HT1080 (cell line): ENCODE measurements at places on chromosomes 7 and 10.
A peak's percentile ranks its signal among the peaks of the same experiment; 100 is the strongest.

- DNase-seq: peak; percentile 76
These were observed 125.9 kb upstream of the HPS1 start for GRCh38 chr10:98572594-98572993.

DNA sequence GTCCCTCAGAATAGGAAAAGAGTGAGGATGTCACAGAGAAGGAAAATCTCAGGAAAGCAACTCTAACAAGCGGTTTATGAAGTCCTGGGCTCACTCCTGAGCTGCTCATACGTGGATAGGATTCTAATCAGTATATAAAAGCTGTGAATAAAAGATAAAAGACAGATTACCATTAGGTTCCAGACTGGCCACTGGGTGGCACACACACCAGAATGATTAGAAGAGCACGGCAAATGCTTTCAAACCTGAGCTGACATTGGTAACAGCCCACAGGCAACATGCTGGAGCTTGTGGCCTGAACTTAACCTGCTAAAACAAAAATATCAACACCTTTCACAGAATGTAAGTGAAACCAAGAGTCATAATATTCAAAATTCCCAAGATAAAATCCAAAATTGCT is 370.8 kb downstream of the GRID1 start:
- peak; percentile 29 for DNase-seq

- no peak for DNase-seq
These were observed 903.5 kb downstream of the DNAJB9 start for GRCh38 chr7:109473172-109473571.

DNA sequence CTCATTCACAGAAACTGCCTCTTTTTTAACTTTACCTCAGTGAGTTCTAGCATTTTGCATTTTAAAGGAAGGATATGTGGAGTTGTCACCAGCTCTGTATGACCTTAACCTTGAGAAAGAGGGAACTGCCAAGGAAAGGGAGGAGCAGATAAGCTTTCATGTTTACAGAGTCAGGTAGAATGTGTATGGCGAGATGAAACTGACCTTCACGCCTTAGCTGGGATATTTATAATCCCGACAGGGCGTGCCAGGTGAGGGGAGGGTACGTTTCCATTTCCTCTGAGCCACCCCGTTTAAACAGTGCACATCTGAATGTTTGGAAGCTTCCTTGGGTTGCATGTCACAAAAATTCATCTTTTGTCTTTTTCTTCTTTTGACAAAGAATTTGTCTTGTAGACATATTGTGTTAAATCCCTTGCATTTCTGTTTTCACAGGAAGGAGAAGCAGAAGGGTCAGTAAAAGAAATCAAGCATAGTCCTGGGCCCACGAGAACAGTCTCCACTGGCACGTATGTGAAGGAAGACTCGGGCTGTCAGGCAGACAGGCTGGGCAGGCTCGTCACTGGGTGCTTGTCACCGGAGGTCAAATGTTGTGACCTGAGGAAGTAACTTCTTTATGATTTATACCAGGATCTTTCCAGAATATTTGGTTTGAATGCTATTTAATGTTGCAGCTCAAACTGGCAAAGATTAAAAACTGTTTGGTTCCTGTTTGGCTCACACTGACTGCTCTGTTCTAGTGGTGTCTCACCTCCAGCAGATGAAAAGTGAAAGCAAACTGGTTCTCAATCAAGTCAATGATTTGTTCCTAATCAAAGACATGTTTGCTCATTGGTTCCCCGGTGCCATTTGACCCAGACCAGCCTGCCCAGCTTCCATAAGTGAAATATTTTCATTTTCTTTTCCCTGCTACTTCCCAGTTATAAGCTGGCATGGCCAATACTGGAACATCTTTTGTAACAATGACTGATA is 16.2 kb downstream of the OPTN start:
- no peak for DNase-seq

- no peak for DNase-seq
These were observed 63.6 kb upstream of the FZD8 start for GRCh38 chr10:35705671-35706070.

DNA sequence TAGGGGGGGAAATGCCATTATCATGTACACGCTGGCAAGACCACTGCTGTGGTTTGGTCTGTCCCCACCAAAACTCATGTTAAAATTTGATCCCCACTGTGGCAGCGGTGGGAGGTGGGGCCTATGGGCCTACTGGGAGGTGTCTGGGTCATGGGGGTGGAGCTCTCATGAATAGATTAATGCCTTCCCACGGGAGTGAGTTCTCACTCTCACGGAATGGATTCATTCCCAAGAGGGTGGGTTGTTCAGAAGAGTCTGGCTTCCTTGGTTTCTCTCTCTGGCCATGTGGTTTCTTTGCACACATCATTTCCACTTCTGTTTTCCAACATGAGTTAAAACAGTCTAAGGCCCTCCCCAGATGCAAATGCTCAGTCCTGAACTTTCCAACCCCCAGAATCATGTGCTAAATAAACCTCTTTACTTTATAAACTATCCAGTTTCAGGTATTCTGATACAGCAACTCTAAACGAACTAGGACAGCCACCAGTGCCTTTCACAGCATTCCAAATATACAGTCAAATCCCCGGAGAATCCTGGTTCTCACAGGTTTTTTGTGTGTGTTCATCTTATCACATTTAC is 44.3 kb downstream of the SMURF1 start:
- no peak for DNase-seq

DNA sequence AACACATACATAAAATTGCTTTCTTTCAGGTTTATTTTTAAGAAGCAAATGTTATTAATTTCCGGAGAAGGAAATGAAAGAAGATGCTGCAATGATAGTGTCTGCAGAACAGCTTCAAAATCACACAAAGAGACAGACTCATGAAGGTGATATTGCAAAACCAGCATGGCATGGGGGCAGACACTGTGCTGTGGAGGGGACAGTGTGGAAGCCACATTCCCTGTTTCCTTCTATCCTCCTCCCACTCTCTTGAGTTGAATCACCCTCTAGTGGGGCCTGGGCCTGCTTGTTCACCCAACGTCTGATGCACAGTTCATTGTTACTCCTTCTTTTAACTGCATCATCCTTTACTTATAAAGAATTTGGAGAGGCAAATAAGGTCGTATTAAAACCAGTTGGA is 104.0 kb upstream of the INSIG1 start:
- no peak for DNase-seq

DNA sequence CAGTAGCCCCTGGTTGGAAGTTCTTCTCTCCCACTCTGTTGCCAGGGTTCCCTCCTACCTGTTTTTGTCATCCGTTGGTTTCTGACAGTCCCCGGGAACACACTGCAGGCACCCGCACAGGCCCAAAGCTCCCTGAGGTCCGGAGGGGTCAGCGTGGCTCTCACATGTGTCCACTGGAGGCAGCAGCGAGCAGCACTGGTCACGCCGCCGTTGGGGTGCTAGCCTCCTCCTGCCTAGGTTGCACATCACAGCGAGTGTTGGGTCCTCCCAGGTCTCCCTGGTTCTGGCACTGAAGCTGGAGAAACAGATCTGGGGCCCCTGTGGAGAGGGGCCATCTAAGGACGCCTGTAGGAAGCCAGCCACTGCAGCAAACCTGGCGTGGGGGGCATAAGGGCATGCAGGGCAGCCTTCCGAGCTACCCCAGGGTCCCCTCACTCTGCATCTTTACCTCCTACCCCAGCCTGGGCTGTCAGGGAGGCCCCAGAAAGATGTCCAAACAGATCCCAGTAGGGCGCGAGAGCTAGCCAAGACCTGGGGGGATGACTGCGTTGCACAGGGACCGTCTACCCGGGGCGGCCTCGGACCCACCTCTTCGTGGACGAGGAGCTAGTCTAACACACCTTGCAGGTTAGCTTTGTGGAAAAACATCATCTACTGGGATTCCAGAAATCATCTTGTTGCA is 28.9 kb downstream of the LRRC27 start:
- no peak for DNase-seq

- DNase-seq: peak; percentile 44
These were observed 280.9 kb upstream of the HGF start for GRCh38 chr7:82050792-82051191.

DNA sequence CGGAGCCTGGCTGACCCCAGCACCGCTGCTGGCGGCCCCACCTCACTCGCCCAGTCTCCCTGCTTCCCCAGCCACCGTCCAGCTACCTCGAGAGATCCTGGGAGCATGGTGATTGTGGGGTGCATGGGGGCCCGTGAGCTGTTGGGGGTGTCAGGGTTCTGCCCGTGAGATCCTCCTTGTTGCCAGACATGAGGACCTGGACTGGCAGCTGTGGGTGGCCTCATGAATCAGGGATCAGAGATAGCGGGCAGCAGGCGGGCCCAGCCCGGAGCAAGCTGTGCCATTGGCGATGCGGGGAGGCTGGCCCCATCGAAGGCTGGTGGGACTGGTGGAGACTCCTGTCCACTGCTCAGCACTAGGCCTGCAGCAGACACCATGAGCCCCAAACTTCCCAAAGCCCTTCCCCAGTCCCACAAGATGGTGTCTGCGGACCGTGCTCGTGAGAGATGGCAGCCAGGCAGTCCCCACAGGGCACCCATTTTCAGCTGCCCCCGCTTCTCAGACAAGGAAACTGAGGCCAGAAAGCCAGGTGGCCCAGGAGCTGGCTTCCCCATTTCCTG is 75.6 kb downstream of the LHPP start:
- no peak for DNase-seq

- DNase-seq: no peak
These were observed 187.2 kb upstream of the LYZL2 start for GRCh38 chr10:30816820-30817171.

GRCh38 chr7:122132341-122132740 is 11.7 kb downstream of the AASS start:
- DNase-seq: peak; percentile 84

DNA sequence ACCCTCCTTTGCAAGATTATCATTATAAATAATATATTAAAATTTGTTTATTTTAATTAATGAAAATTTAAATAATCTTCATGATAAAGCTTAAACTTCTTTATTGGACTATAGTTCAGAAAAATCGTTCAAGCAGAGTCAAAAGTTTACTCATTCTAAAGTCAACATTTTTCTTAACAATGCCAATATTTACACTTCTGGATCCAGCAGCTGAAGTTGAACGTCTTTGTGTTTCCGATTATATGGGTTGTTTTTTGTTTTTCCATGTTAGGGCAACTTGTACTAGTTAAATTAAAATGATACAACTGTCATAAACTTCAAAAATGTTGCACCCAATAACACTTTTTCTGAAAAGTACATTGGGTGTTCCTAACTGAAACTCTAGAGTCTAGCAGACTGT is 43.8 kb downstream of the GRB10 start:
- no peak for DNase-seq

GRCh38 chr7:158695726-158696452 is 8.7 kb downstream of the NCAPG2 start:
- peak; percentile 61 for DNase-seq

DNA sequence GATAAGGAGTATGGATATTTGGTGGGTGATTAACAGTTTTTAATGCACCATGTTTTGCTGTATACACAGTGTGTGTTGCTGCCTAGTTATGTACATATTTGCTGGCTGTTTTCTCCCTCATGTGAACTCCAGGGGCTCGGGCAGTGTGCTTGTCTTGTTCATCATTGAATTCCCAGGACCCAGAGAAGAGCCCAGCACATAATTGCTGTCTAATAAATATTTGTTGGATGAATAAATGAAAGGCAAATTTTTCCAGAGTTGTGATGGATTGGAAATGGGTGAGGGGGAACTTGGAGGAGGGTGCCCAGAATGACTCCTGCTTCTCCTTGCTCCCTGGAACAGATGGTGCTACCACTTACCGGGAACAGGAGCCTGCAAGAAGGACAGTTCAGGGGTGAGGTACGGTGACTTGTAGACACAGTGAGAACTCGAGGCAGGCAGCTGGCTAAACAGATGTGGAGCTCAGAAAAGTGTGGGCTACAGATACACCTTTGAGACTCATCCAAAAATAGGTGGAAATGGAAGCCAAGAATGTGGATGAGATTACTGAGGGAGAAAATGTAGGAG is 586.8 kb upstream of the MGMT start:
- DNase-seq: no peak

GRCh38 chr7:106788637-106789036 is 76.4 kb upstream of the PIK3CG start:
- no peak for DNase-seq

GRCh38 chr10:14889318-14889717 is 10.7 kb downstream of the SUV39H2 start:
- DNase-seq: no peak

- DNase-seq: peak; percentile 30
These were observed 316.1 kb upstream of the MTPN start for GRCh38 chr7:136293272-136293671.

DNA sequence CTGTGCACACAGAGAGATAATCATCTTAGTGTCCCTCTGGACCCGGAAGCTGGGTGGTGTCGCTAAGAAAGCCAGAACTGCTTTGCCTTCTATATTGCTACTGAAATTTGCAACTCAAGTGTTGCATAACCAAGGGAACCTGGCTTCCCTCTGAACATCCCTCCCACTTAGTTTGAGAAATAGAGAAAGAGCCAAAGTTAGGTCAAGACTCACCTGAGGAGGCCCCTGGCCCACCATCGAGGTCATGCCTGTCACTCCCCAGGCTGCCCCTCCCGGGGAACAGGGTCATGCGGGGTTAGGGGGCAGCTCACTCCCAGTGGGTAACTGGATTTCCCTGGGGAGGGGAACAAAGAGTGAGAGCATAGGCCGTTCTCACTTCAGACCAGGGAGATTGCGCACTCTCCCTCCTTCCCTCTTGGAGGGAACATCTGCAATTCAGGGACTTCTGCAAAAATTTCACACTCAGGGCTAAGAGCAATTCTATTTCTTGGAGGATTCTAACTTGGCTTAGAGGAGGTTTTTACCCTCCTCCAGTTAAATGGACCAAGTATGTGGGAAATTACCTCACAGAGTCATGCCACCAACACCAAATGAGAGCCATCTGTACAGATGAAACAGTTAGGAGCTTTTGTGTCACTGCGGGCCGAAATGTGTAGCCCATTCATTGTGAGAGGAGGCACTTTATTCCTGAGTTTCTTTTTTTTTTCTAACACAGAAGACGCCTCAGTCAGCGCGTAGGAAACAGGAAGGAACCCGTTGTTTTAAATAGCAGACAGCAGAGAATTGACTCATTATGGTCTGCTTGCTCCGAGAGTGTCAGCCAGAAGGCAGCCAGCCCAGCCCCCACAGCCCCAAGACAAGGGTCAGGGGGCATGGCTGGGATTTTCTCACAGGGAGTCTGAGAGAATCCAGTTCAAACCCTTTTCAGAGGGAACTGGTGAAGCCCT is 221.3 kb downstream of the ARHGAP12 start:
- DNase-seq: peak; percentile 85

DNA sequence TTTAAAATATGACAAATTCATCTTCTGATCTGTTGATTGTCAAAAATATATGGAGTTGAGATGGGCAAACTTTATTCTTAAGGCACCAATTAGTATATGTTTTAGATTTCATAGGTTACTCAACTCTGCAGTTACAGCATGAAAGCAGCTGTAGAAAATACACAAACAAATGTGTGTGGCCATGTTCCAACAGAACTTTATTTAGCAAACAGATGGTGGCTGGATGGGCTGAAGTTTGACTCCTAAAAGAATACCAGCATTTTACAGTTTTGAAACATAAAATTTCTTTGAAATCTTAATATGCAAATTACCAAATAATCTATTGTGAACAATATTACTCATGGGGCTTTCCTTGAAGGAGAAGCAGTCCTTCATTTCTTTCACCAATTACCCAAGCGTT is 1206.0 kb upstream of the LRRTM3 start:
- no peak for DNase-seq

GRCh38 chr10:97116462-97117162 is 69.1 kb downstream of the SLIT1 start:
- no peak for DNase-seq

GRCh38 chr7:44287488-44288380 is 37.7 kb downstream of the CAMK2B start:
- DNase-seq: no peak

- no peak for DNase-seq
These were observed 74.0 kb upstream of the ITGB1 start for GRCh38 chr10:33031815-33032653.

- DNase-seq: peak; percentile 72
These were observed 112.8 kb upstream of the AHR start for GRCh38 chr7:17185690-17186070.
